ENCODE measurements at places on chromosomes 3 and 15.

DNA sequence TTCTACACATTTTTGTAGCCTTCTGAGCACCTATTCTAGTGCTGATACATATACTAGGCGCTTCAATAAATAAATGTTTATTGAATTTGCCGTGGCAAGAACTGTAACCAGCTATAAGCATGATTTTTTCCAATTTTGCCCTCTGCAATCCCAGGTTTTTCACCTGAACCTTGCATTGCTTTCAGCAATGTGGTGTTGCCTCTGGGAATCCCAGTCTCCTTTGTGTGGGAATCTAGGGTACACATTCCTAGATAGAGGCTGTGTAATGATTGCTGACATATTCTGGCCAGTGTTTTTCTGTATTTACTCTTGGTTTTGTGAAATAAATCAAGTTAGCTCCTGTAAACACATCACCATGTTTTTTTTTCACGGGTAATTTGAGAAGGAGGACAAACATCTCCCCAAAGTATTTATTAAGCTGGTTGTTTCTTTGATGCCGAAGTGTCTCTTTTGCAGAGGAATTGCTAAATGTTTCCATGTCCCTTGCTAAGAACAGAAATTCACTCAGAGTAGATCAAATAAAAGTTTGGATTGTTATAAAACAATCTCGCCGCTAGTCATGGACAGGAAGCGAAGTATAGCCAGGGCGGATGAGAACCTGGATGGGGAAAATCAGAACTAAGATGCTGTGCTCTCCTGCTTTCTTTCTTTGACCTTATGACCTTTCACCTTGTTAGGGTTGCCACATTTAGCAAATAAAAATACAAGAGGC, 1.2 kb downstream of the CFAP91 start:
- no peak for DNase-seq

- no peak for DNase-seq
Observed at GRCh38 chr3:9130345-9131305, 118.8 kb downstream of the SRGAP3 start.

GRCh38 chr3:159208050-159208449, 406.2 kb downstream of the MFSD1 start:
- no peak for DNase-seq

- DNase-seq, result no peak
Observed at GRCh38 chr15:39394496-39394895, 186.4 kb upstream of the THBS1 start.

DNA sequence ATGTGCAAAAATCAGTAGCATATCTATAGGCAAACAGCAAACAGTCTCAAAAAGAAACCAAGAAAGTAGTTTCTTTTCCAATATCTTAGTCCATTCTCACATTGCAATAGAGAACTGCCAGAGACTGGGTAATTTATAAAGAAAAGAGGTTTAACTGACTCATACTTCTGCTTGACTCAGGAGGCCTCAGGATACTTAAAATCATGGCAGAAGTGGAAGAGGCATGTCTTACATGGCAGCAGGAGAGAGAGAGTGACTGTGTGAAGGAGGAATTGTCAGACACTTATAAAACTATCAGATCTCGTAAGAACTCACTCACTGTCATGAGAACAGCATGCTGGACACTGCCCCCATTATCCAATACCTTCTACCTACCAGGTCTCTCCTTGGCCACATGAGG, 327.9 kb upstream of the EPHA3 start:
- no peak for DNase-seq

- no peak for DNase-seq
Observed at GRCh38 chr3:131353016-131353877, 28.3 kb upstream of the NUDT16 start.

- DNase-seq, result no peak
Observed at GRCh38 chr3:121362035-121362734, 183.6 kb downstream of the POLQ start.

- no peak for DNase-seq
Observed at GRCh38 chr3:1172644-1173043, 79.8 kb downstream of the CNTN6 start.

DNA sequence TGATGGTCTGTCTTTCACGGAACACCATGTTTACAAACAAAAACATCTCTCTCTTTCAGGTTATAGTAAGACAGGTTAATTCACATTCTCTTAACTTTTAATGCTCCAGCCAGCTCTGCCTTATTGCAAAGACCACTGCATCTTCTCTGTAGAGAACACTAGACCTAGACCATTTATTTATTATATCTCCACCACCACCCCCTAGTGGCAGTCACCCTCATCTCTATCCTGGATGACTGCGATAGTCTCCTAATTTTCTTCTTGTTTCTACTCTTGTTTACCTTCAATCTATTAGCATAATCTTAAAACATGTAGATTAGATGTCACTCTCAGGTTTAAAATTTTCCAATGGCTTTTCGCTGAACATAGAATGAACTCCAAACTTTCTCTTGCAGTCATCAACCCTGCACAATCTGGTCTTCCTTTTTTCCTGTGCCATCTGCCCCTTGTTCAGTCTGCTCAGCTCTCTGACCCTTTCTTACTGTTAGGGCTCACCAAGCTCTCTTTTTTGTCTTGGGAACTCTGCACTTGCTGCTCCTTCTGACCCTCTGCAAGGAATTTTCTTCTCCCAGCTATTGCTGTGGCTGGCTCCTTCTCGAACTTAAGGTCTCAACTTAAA, 155.6 kb downstream of the SQOR start:
- DNase-seq, result no peak

DNA sequence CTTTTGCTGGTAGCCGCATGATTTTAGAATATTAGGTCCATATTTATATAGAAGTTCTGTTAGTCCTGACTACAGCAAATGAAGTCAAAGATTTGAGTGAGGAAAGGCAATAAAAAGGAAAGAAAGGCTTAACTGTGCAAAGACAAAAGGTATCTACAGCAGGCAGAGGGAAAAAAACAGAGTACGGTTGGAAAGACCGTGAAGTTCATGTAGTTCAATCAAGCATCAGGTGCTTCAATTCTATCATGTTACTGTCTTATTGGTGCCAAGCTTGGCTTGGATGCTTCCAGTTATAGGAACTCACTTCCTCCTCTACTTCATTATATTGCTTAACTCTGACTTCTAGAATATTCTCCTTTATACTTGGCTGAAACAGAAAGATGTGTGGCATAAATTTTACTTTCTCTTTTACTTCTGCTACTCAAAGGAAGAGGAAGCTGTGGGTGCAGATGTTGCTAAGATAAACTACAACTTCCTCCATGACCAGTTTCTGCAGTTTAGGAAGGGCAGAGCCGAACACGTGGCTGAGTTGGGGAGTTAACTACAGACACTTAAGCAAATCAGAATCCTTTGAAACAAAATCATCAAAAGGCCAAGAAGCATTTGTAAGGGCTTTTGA, 72.6 kb upstream of the ZBED2 start:
- peak; percentile 44 for DNase-seq

DNA sequence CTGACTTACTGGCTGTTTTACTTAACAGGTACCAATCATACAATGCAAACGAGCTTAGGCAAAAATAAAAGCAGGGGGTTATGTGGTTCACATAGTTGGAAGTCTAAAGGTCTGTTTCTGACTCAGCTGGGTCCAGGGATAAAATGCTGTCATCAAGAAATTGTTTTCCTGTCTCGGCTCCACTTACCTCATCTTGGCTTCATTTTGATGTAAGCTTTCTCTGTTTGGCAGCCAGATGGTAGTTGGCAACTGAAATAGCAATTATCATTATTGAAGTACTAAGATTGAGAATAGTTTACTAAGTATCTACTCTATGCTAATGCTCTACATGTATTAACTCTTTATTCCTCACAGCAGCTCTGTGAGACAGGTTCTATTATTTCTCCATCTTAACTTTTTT, 36.8 kb upstream of the CNTN3 start:
- DNase-seq, result no peak

GRCh38 chr15:31609258-31609681, 282.6 kb downstream of the KLF13 start:
- DNase-seq, result no peak

- DNase-seq, result no peak
Observed at GRCh38 chr15:62845241-62846126, 197.1 kb upstream of the TPM1 start.

DNA sequence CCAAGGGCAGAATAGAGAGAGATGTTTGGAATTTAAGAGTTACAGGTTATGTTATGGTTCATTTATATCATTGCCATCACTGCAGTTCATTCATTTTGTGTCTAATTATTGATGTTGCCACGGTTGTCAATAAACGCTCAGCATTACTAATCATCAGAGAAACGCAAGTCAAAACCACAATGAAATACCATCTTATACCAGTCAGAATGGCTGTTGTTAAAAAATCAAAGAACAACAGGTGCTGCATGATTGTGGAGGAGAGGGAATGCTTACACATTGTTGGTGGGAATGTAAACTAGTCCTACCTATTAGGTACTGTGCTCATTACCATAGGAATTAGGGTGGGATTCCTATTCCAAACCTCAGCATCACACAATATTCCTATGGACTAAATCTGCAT, 350.5 kb downstream of the TIGIT start:
- no peak for DNase-seq

DNA sequence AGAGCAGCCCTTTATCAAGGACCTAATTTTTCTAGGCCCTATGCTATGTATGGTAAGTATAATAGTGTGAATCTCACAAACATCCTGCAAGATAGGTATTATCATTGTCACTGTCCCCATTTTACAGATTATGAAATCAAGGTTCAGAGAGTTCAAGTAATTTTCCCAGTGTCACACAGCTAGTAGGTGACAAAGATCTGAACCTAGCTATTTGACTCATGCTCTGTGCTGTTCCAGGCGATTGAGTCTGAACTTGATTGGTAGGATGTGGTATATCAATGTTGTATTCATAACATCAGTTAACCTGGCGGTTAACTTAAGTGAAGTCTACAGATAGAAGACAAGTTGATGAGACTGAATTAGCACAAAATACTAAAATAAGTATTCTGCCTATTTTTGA, 229.9 kb downstream of the CHST2 start:
- DNase-seq, result no peak

GRCh38 chr15:89057506-89058133, 30.6 kb upstream of the ABHD2 start:
- peak; percentile 73 for DNase-seq

- DNase-seq, result no peak
Observed at GRCh38 chr3:9778143-9779074, 8.7 kb upstream of the CAMK1 start.

DNA sequence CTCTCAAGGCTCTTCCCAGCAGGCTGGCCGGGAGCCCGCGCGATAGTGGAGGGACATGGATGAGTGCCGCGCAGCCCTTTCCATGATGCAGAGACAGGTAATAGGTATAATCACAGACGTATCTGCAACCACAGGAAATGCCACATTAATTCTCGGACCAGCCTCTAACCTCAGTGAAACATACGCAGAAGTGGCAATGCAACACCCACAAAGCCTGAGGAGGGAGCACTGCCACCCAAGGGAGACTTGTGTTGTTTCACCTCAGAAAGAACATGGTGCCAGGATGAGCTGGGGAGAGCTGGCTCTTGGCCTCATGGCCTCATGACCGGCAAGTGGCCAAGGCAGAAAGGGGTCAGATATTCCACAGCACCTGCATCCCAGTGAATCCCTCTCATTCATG, 39.0 kb downstream of the PGPEP1L start:
- DNase-seq, result no peak

DNA sequence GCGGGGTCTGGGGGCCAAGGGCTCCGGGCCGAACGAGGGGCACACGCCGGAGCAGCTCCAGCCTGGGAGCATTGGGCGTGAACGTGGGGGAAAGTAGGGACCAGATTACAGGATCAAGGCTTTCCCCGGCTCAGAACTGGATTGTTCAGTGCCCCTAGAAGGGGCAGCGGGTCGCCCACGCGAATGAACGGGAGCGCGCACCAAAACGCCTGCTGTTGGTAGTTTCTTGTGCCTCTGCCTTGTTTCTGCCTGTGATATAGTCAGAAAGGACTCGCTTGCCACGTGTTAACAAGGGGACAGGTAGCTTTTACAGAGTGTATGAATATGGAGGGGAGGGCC, 1.1 kb downstream of the CASR start:
- DNase-seq, result no peak

DNA sequence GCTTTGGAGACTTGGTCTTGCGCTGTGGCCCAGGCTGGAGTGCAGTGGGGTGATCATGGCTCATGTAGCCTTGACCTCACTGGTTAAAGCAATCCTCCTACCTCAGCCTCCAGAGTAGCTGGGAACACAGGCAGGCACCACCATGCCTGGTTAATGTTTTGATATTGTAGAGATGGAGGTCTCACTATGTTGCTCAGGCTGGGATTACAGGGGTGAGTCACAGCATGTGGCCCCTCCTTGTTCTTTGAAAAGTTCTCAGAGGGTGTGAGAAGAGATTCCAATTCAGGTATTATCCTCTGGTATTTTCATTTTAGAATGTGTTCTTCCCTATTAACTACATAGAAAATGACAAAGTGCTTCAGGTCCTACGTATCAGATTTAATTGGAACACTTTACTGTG, 51.9 kb upstream of the RPL32 start:
- no peak for DNase-seq

DNA sequence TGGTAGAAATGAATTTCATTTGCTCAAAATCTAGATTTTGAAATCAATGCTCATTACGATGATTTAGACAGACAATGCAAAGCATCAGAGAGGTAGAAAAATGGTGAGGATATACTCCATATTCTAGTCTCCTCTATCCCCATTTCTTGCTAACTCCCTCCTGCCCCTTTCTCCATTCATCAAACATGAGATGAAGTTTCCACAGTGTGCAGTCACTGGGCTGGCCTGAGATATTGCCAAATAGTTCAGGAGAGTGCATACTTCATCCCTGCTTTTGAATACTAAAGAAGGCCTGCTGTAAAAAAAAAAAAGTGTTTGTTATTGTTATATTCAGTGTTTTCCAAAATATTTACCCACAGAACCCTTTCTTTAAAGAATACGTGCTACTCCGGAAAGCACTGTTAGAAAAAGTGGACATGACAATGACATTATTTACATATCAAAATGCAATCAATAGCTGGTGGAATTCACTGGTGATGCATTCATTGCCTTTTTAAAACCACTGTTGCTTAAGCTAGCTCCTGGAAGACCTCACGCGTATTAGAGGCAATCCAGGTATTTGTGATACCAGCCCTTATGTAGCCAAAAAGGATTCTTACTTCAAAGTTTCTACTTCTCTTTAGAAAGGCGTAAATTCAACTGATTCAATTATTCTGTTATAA, 247.6 kb upstream of the SOX2 start:
- DNase-seq, result no peak

DNA sequence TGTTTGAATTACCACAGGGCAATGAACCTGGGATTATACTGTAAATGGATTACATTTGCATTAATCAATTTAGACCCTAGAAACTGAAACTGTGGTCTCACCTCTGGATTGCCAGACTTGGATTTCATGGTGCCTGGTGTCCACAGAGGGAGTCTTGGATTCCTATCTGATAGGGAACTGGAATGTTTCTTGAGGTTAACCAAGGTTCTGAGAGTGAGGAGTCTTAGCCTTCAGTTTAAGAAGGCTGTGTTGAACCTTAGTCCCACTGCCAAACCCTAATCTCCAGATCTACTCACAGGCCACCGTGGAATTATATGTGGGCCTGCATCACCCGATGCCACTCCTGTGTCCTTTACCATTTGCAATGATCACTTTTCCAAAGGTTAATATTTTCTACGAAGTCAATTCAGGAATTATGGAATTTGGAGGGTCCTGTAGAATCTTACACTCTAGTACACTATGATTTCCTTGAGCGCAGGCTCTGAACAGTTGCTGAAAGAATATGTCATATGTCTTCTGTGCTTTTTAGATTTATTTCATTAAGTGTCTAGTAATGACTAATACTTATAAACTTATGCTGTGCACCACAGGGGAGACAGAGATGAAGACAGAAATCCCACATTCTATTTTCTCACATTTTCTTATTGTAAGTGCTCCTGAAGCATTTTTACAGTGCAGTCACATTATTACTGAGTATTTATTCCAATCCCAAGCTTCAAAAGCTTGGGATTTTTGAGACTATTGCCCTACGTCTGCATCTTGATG, 87.9 kb downstream of the EFL1 start:
- DNase-seq, result no peak

GRCh38 chr3:127256733-127257271, 31.0 kb downstream of the PRR20G start:
- DNase-seq, result no peak
